ENCODE measurements at places on chromosomes 16 and 17.

DNA sequence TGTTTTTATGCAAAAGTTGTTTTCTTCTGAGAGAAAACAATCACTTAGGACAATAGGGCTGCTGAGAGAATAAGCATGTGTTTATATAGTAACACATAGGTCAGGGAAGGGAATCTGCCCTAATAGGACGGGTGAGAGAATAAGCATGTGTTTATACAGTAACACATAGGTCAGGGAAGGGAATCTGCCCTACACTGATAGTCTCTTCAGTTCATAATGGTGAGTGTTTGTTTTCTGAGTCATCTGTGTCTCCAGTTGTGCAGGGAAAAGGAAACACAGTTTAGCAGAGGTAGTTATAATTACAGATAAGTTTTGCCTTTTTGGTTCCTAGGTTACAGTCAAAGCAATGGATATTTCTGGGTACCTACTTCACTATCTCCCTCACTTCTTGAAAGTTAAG is 252.3 kb upstream of the CA10 start:
- DNase-seq = no peak

DNA sequence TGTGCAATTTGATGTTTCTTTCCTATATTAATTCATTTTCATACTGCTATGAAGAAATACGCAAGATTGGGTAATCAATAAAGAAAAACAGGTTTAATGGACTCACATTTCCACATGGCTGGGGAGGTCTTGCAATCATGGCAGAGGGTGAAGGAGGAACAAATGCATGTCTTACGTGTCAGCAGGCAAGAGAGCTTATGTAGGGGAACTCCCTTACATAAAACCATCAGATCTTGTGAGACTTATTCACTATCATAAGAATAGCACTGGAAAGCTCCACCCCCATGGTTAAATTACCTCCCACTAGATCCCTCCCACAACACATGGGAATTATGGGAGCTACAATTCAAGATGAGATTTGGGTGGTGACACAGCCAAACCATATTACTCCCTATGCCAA is 418.9 kb upstream of the MAF start:
- DNase-seq = no peak

DNA sequence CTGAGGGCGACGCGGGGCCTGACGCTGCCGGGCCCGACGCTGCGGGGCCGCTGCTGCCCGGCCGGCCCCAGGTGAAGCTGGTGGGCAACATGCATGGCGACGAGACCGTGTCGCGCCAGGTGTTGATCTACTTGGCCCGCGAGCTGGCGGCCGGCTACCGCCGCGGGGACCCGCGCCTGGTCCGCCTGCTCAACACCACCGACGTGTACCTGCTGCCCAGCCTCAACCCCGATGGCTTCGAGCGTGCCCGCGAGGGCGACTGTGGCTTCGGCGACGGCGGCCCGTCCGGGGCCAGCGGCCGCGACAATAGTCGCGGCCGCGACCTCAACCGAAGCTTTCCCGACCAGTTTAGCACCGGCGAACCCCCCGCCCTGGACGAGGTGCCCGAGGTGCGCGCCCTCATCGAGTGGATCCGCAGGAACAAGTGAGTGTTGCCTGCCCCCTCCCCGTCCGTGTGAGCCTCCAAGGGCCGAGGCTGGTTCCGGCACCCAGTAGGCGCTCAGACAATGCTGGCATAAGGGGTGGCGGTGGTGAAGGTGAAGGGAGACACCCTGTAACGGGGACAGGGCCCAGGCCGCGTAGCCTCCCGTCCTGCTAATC is 676 bp downstream of the CPD start:
- DNase-seq = no peak

GRCh38 chr17:29291163-29291752 is 2.7 kb downstream of the NUFIP2 start:
- DNase-seq = peak; percentile 19

DNA sequence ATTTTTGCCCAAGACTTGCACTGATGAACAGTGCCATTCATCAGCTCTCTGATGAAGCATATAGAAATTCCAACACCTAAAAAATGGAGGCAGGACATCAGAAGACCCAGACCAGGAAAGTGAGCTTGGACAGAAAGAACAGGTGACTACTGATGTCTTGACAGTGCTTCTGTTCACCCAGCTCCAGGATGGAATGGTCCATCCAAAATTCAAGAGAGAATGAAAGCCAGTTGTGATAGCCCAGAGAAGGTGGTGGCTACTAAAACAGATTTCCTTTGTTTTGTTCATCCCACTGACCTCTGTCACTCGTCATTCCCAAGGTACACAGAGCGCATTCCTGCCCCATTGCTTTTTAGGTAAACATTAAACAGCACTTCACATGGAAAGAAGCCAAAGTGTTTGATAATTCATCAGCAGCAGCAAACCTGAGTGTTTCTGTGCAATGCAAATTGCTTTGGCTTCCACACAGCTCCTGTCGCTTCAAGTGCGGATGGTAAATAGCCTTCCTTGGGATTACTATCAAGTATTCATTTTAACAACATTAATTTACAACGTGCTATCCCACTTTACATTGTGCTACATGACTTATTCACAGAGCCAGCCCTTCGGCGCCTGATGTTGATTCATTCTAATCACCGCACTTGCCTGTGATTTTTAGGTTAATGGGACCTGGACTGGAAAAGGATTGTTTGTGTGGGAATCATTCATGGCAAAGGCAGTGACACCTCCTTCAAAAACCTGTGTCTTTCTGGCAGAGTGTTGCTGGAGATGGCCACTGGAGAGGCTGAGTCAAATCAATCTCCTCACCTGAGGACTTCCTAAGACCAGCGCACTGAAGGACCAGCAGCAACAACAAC is 65.1 kb upstream of the TOX3 start:
- DNase-seq = no peak

Data from NCI-H1436 treated with DMSO at 0.1 percent for 48 hours (cell line).